Activated CD4-positive, alpha-beta T cell treated with anti-CD3 and anti-CD28 coated beads, Interleukin-2, amount 50 U/mL, for 1 hour (primary cell): ENCODE measurements at places on chromosomes 2 and 18.

- no peak for DNase-seq
Observed at GRCh38 chr2:69725706-69726360, 16.1 kb upstream of the ANXA4 start.

GRCh38 chr2:223300326-223300725, 248.3 kb downstream of the KCNE4 start:
- no peak for DNase-seq

DNA sequence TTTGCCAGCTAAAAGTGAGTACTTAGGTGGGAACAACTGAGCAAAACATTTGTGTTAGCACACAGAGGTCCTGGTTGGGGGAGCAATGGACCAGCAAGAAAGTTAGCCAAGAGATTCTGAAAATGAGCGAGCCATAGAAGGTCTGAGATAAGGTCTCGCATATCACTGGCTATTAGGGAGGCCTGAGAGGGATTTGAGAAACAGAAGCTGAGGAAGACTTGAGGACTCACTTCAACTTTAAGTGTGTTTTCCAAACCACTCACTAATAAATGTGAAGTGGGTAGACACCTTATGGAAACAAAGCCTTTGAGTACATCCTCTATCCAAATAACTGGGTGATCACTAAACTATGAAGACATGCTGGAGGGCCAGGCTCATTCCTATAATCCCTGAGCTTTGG, 958.5 kb downstream of the DPP10 start:
- DNase-seq: no peak

- no peak for DNase-seq
Observed at GRCh38 chr2:200396781-200397242, 90.3 kb downstream of the SPATS2L start.

GRCh38 chr2:241936457-241937133, 67.1 kb downstream of the RTP5 start:
- no peak for DNase-seq

DNA sequence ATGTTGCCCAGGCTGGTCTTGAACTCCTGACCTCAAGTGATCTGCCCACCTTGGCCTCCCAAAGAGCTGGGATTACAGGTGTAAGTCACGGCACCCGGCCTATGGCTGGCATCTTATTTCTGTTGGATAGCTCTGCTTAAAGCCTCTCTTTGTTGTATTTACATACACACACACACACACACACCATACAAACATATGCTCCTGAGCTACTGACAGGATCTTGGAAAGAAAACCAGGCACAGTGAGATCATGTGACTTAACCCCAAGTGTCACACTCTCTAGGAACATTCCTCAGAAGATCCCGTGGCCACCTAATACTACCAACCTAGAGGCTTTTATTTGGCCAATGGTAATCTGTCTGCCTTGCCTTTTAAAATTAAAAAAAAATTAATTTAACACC, 85.1 kb upstream of the HAAO start:
- DNase-seq: no peak

DNA sequence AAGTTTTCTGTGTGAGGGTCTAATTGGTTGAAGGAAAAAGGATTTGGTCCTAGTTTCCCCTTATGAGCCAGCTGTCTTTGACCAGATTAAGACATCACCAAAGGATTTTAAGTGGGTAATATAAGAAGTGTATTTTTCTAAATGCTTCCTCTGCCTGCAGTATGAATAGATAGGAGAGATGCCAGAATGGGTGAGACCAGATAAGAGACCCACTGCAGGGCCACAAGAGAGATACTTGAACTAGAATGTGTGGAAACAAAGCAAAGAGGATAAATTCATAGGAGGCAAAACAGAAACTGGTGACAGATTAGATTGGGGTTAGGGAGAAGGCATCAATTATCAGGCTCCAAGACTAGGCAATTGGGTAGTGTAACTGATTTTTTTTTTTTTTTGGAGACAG, 1.1 kb upstream of the HDHD2 start:
- DNase-seq: no peak

- DNase-seq: no peak
Observed at GRCh38 chr2:70596293-70596692, 42.7 kb upstream of the TGFA start.

- no peak for DNase-seq
Observed at GRCh38 chr2:133674433-133675331, 106.4 kb upstream of the NCKAP5 start.

GRCh38 chr18:64974391-64975125, 776.3 kb upstream of the CDH7 start:
- no peak for DNase-seq

GRCh38 chr2:96888072-96889011, 18.5 kb upstream of the SEMA4C start:
- no peak for DNase-seq

- no peak for DNase-seq
Observed at GRCh38 chr2:26333293-26333692, 12.7 kb upstream of the SELENOI start.

DNA sequence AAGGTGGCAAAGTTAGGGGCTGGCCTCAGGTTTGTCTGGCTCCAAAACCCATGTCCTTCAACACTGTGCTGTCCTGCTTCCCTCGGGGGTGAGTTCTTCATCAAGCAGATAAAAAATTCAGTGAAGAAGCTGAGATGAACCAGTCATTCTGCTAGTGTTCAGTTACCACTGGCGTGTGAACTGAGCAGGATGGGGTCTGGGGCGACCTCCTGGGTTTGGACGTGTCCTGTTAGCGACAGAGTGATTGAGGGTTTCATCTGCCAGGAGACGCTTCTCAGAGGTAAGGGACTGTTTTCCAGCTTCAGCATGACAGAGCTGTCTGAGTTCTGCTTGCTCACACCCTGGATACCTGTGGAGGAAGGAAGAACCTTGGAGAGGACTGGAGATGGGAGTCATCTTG, 14.6 kb downstream of the CEP68 start:
- no peak for DNase-seq

DNA sequence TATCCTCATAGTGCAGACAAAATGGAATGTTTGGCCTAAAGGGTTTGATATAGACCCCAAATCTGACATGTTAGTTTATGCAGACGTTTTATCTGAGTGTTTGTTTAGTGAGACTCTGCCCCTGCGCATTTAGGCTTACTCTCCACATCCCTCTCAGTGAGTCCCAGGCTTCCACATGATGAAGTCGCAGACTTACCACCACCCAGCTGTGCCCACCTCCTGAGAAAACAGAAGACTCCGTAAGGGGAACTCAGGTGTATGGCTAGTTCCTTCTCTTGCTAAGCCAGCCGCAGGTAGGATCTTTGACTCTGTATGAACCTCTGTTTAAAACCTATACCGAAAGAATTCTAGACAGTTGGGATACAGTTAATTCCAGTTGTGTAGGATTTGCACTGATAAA, 272.6 kb downstream of the PTGR3 start:
- DNase-seq: no peak

DNA sequence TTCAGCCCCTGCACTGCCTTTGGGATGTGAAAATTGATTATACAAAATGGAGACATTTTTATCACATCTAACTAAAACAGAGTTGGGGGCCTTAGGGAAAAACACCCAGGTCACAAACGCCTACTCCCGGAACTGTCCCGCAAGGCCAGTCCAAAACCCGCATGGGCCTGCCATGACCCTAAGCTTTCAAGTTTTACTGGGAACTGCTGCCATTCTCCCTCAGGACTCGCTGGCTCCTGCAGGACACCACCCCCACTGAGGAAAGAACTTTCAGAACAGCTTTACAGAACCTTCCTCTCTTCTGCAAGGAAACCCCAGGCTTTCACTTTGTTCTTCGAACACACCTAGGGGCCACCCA, 320.4 kb upstream of the HS6ST1 start:
- DNase-seq: no peak
